ENCODE measurements at places on chromosomes 13 and 19.

DNA sequence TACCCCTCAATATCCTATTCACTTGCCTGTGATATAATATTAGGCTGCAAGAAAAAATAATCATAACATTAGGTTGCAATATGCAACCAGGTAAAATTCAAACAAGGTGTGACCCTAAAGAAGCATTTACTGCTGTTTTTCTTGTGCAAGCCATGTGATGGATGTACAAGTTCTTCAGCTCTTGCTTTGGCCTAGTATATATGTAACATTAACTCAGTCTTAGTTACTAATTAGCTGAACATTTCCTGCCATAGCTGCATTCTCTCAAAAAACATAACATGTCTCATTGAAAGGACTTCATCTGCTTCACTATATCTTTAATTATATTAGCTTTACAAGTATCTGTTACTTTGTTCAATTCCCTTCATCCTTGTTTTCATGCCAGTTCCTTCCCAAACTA, 406.8 kb upstream of the HTR2A start:
- no peak for DNase-seq

DNA sequence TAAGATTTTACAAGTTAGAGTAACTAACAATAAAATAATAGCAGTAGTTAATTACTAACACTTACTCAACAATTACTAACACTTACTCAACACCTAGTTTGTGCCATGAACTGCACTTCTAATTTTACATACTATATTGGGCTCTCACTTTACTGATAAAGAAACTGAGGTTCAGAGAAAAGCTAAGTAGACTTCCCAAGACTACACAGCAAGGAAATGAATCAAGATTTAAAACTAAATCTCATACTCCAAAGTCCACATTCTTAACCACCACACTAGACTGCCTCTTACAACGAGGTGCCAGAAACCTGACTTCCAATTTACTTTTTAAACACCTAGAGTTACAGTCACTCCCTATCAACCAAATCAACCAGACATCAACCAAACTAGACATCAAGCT, 25.1 kb downstream of the RBM26 start:
- DNase-seq: no peak

DNA sequence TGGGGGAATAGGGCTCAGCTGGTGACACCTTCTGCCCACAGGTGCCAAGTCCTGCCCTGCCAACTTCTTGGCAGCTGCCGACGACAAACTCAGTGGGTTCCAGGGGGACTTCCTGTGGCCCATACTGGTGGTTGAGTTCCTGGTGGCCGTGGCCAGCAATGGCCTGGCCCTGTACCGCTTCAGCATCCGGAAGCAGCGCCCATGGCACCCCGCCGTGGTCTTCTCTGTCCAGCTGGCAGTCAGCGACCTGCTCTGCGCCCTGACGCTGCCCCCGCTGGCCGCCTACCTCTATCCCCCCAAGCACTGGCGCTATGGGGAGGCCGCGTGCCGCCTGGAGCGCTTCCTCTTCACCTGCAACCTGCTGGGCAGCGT, 2.1 kb downstream of the P2RY11 start:
- peak; percentile 65 for DNase-seq

DNA sequence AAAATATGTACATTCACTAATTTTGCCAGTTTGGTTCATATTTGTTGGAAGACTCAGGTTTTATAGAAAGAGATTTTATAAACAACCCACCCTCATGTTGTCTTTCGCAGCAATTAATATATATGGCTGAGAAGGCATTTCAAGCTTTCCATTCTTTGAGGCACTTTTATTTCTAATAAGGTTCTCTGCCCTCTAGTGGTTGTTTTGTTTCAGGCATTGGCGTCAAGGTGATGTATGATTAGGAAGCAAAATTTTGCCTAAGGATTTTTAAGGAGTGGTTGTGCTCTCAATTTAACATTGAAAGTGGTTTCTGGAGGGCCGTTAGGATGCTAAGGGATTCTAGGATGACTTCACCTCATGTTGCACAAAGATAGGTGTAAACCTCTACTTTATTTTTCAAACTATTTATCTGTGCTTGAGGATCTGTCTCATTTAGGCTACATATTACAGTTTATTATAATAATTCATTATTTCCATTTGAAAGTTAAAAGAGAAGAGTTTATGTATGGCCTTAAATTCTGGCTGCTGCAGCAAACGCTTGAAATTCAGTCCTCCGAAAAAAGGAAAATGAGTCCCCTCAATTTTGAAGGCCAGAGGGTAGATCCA, 35.9 kb downstream of the OXGR1 start:
- no peak for DNase-seq

DNA sequence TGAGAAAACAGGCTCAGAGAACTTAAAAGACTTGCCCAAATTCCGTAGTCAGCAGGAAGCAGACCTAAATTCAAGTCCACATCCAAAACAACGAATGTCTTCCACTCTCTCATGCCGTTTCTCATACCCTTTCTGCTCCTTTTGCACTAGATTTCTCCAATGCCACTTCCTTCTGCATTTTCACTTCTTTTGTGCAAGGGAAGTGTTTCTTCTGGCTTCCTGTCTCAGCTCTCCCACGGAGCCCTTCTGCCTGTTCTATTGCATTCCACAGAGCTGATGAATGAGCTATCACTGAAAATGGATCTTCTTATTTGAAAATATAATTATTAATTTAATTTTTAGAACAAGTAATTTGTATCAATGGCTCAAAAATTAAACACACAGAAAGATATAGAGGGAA, 56.1 kb upstream of the STK24 start:
- DNase-seq: no peak

GRCh38 chr19:13833330-13834243, 38.3 kb downstream of the ZSWIM4 start:
- peak; percentile 97 for DNase-seq

All from upper lobe of right lung (tissue), 1 donor.